ENCODE measurements at places on chromosomes 2 and 18.

- DNase-seq = no peak
Observed at GRCh38 chr2:86566821-86567190, 3.6 kb upstream of the CHMP3 start.

- DNase-seq = no peak
Observed at GRCh38 chr2:134406311-134406710, 152.4 kb downstream of the MGAT5 start.

GRCh38 chr18:78890388-78890787 lies 89.2 kb upstream of the SALL3 start:
- DNase-seq = no peak

DNA sequence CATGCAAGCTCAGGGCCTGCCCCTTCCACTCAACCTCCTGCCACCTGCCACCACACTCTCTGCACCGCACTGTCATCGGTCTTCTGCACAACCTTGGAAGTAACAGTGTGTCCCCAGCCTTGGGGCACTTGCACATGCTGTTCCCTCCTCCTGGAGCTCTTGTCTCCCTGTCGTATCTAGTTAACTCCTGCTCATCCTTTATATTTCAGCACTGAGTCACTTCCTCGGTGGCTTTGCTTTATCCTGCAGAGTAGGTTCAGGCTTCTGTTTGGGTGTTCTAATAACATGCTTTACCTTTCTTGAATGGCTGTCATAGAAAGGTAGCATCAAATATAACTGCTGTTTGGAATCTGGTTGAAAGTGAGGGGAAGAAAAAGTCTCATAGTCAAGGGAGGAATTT lies 25.3 kb downstream of the PAX8 start:
- DNase-seq = no peak

GRCh38 chr18:7940971-7941370 lies 373.9 kb downstream of the PTPRM start:
- DNase-seq = peak; percentile 13

DNA sequence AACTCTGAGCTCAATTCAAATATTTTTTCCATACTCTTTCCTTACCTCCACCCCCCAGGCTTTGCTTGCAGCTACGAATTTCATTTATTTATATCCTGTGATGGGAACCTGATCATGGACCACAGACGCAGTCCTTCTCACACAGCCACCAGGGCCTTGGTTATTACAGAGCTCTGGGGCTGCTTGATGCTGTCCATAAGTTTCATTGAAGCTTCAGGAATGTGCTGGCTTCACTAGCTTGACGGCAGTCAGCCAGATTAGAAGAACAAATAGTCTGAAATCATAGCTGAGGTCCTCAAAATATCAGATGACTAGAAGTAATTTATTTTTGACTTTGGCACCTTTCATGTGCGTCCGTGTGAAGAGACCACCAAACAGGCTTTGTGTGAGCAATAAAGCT lies 104.9 kb downstream of the VWA3B start:
- DNase-seq = no peak

GRCh38 chr2:29502460-29502911 lies 387.3 kb downstream of the CLIP4 start:
- no peak for DNase-seq

DNA sequence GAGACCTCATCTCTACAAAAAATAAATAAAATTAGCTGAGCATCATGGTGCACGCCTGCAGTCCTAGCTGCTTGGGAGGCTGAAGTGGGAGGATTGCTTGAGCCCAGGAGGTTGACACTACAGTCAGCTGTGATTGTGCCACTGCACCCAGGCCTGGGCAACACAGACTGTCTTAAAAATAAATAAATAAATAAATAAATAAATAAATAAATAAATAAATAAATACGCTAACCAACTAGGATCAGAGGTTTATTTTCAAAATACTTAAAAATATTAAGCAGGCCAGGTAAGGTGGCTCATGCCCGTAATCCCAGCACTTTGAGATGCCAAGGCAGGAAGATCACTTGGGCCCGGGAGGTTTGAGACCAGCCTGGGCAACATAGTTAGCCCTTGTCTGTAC lies 63.6 kb downstream of the KCNG3 start:
- DNase-seq = no peak

DNA sequence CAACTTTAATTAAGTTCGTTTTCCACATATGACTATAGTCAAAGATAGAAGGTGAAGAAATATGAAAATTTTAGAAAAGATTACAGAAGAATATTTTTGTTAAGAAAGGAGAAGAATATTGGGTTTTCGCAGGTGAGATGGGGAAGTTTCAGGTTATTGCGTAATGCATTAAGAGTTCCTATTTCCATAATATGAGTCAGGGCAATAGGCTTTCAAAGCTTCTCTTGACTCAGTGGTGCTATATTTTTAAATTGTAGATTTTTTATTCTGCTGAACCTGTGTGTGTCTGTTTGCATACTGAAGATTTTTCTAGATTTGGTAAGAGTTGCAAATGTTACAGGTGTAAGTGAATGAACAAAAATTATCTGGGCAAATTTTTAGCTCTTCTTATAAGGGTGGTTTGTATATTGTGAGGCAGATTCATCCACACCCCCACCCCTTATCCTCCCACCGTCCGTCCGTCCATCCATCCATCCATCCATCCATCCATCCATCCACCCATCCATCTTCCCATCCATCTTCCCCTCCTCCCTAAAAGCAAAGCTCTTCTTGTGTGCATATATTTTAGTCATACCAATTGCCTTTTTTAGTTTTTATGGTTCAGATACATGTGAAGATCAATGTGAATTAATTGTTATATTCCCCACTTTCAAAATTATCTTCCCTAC lies 69.6 kb downstream of the MYO1B start:
- no peak for DNase-seq

- DNase-seq = no peak
Observed at GRCh38 chr2:8550481-8550880, 131.4 kb upstream of the ID2 start.

GRCh38 chr2:156394033-156394741 lies 42.0 kb upstream of the GPD2 start:
- no peak for DNase-seq

GRCh38 chr2:105771836-105772235 lies 27.1 kb downstream of the NCK2 start:
- DNase-seq = no peak

DNA sequence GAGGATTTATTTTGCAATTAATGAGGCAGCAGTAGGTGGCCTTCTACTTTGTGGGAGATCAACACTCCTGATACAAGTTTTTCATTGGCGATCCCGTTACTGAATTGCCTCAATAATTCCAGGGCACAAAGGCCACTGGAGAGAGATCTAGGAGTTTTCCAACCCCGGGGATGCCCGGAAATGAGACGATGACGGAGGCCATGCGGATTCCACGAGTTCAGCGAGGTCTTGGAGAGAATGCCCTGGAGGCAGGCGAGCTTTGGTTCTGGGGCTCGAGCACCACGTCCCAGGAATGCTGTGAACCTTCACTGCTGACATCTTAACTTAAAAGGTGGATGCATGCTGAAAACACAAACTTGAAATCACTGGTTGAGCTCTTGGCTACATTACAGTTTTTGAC lies 74.2 kb downstream of the LDLRAD4 start:
- DNase-seq = no peak

DNA sequence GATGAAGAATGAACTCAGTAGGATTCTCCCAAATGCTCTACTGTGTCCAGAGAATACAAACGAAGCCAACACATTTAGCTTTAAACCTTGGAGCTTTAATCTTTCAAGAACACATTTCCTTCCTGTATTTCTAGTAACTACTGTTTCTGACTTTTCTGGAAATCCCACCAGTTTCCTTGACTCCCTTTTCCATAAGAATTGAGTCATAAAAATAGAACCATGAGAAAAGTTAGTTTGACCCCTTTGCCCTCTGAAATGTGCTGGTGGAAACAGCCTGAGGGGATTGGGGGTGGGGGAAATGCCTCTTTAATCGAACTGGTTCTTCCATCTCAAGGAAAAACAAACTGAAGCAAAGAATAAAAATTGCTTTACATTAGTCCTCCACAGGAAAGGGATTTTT lies 123.9 kb downstream of the TMEM17 start:
- no peak for DNase-seq

Data from NCI-H1092 treated with DMSO at 0.1 percent for 48 hours (cell line).